ENCODE measurements at places on chromosomes 7 and 10.

DNA sequence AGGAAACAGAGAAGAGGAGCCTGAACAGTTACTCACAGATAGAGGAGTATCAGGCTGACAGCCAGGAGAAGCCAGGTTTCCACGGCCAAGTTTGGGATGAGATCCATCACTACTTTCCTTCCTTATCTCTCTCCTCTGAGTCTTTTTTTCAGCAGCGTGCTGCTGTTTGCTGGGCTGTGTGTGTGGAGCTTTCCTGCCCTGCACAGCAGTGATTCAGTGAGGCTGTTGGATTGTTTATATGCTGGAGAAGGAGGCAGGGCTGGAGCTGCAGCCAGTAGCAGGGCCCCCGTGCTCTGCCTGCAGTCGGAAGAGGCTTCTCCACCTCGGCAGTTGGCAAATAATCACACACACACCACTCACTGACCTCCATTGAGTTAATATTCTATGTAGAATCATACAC lies at the start of gene CYP3A7:
CYP3A7 (minus strand) TSS at position 210 of the 400 bp plus-strand sequence; CDS start at position 107, 103 bp downstream.
- DNase-seq, result no peak

GRCh38 chr10:132019366-132019765 lies 37.6 kb upstream of the BNIP3 start:
- DNase-seq, result no peak

DNA sequence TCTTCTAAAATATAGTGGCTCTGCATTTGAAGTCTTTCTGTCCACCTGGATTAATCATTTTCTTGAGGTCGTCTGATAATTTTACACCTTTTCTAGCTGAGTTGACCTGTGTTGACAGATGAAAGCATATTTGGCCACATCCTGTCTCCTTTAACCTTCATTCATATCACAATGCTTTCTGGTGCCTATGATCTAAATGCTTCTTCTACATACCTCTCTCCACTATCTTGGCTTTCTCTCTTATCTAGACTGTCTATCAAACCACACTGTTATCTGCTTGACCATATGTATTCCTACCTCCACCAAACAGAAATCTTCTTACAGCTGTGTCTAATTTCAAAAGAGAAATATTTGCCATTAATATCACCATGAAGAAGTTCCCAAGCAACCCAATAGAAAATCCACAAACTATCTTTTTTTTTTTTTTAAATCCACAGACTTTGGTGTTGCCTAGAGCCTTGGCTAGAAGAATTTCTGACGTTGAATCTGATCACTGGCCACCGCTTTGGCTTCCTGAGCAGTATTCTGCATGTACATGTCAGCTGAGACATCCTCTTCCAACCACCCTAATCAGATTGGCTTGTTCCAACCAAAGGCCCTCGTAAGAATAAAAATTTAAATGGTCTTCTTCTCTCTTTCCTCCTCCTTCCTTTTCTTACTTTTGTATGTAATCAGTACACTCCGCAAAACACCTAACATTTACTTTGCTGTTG lies 66.3 kb upstream of the SP4 start:
- no peak for DNase-seq

- no peak for DNase-seq
Observed at GRCh38 chr7:6705959-6706665, 635 bp downstream of the ZNF12 start.

DNA sequence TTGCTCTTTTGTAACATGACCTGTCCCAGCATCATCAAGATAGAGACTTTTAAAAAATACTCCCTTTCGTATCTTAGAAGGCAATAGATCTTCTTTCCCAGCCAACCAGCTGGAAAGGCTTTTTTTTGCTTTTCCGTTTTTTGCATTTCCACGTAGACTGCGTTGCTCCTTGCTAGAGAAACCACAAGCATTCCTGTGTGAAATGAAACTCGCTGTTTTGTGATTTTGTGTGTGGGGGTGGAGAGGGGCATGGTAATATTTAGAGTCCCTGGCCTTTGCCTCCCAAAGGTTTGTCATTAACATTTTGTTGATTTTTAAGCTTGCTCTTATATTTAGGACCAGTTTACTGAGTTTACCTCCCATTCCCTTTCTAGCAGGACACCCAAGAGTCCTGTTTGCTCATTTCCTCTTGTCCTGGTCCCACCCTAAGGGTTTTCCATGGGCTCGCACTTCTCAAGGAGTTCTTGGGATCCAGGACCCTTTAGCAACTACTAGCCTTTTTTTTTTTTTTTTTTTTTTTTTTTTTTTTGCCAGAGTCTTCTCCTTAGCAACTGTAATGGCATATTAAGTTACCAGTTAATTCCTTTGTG lies 243.6 kb downstream of the BICC1 start:
- DNase-seq, result peak; percentile 82

- DNase-seq, result peak; percentile 58
Observed at GRCh38 chr10:113274176-113274829, 278.6 kb upstream of the HABP2 start.

- peak; percentile 99 for DNase-seq
Observed at GRCh38 chr10:4372601-4373000, 453.4 kb upstream of the AKR1E2 start.
